ENCODE measurements at places on chromosomes 5 and 9.

- DNase-seq, result peak; percentile 82
Observed at GRCh38 chr9:95025213-95026147, 292.0 kb downstream of the FANCC start.

DNA sequence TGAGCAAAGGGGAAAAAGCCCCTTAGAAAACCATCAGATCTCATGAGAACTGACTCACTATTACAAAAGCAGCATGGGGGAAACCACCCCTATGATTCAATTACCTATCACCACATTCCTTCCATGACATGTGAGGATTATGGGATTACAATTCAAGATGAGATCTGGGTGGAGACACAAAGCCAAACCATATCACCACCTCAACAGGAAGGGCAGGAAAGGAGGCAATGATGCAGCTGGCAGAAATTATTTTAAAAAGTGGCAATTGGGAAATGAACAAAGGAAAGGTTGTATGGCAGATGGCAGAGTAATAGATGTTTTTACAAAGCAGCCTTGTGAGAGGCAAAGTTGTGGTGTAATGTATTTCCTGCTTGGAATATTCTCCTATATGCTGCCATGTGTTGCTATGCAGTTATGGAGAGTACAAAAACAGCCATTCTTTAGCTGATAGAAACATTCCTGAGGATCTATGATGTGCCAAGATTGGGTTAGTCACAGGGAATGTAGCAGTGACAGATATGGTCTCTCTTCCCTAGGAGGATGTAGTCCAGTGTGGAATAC, 138.8 kb downstream of the SMC2 start:
- DNase-seq, result no peak

DNA sequence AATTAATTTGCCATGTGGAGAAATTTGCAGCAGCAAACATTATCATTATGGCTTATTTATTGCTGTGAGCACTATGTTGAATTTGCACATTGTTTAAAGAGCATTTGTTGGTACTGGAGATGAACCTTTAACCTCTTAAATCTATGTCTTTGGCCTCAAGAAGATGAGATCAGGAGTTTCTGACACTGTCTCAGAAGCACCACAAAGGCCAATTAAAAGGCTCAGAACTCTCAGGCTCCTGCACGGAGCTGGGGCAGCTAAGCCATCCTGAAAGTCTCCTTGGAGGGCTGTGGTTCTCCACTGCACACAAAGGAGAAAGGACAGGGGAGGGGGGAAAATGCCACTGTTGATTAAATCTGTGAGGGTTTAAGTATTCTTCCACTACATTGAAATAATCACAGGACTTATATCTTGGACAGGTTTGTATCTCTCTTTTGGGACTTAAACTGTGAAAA, 33.1 kb downstream of the ZNF366 start:
- DNase-seq, result no peak

DNA sequence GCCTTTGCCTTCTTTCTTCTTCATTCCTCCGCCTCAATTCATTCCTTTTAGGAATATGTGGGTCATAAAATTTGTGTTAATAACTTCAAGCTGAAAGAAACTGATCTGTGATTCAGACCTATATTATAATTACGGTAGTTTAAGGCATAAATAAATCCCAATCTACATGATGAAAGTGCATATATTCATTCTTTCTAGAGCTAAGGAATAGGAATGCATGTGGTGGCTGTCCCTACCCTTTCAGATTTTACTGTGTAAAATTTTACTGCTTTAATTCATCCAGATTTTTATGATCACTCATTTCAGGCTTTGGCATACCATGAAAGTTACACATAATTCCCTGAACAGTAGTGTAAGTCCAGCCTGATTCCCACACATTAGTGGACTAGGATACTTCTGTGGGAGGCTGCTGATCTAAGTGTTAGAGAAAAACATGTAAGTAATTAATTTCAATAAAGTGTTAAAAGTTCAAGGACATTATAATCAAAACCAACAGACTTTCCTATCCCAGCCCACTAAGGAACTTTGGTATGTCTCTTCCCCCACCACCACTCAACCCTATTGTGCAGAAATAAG, 83.1 kb downstream of the HINT1 start:
- DNase-seq, result no peak

- DNase-seq, result no peak
Observed at GRCh38 chr5:151141535-151141934, 16.0 kb downstream of the ANXA6 start.

DNA sequence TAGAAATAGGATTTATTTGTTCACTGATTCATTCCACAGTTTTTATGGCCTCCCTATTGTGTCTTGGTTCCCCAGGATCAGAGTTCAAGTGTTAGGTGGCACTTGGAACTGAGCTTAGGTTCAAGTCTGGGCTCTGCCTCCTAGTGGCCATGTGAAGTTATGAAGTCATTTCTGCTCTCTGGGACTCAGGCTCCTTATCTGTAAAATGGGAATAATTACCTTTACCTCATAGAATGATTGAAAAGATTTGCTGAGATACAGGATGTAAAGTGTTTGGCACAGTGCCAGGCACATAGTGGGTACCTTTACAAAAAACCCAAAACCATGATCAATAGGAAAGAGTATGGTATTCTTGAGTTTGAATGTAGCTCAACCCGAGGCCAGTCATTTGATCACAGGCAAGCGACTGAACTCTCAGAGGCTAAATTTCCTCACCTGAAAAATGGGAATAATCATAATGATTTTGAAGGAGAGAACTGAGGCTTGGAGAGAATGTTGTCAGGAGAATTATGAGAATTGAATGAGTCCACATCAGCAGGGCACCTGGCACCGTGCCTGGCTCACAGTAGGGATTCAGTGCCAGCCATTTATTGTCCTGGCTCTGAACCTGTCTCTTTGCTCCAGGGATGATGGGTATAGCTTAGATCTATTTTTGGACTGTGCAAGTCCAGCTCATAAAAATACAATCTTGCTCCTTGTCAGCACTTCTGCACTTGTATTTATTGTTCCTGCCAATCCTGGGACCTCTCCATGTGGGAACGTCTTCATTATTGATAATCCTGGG, 10.8 kb downstream of the NSG2 start:
- no peak for DNase-seq

GRCh38 chr9:84586662-84587061, 82.9 kb upstream of the NTRK2 start:
- no peak for DNase-seq

DNA sequence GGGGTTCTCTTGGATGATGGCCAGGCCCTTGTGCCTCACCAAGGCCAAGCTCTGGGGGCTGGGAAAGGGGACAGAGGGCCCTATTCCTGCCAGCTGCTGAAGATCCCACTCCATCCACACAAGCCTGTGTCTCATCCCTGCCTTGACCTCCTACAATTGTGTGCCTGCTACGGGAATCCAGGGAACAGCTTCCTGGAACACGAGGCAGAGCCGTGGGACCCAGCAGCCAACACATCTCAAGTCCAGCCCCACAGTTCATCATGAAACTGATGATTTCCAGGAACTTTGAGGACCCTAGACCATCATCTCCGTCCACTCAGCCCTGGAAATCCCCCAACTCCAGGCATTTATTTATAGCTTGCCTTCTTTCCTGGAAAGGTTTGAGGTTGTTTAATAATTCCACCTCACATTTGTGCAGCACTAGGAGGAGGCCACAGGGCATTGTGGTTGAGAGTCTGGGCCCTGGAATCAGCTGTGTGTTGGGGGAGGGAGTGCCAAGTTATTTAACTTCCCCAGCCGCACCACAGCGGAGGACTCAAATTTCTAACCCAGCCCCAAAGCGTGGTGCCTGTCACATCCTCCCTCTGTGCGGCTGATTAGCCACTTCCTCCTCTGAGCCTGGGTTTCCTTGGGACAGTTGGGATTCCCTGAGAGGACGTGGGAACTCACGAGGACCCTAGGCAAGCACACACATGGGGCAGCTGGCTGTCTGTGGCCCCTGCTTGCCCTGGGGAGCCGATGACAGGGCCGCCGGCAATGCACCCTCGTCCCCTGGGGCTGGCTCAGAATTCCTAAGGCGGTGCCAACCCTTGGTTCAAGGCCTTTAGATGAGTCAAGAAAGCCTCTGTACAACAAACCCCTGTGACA, 58.2 kb upstream of the GGTA1 start:
- peak; percentile 82 for DNase-seq

Measured in right atrium auricular region (tissue), 2 donors.